Mesothelial cell of epicardium (in vitro differentiated cells): ENCODE measurements at places on chromosomes 1 and 21. TPM values are rescaled to one million over a fixed set of nuclear protein-coding genes. Genes with fewer than 3 reads are reported as not detected.

C1orf115 gene
- total RNA-seq = 1.4 to 1.8 TPM (median 1.7 TPM) in 3 replicates

ERRFI1 gene
- total RNA-seq = 124 to 134 TPM (median 130 TPM) in 3 replicates

SH2D5 gene
- total RNA-seq = 0.45 to 0.90 TPM (median 0.49 TPM) in 3 replicates

GPR161 gene
- 34.6 to 36.4 TPM (median 35.1 TPM) in 3 replicates for total RNA-seq

RNU1-3 gene
- total RNA-seq = 3,774 to 3,945 TPM (median 3,937 TPM) in 3 replicates

MTARC2 gene
- total RNA-seq = 10.7 to 12.5 TPM (median 12.2 TPM) in 3 replicates

PLEKHN1 gene
- 33.6 to 36.0 TPM (median 34.4 TPM) in 3 replicates for total RNA-seq

FCGR2B gene
- total RNA-seq = not detected in 3 replicates

SNIP1 gene
- 22.9 to 27.1 TPM (median 23.7 TPM) in 3 replicates for total RNA-seq

CALML6 gene
- 1.6 to 2.7 TPM (median 1.9 TPM) in 3 replicates for total RNA-seq

TMPRSS3 gene
- total RNA-seq = not detected in 3 replicates

LCE1A gene
- not detected in 3 replicates for total RNA-seq

STIL gene
- total RNA-seq = 10.2 to 12.4 TPM (median 12.3 TPM) in 3 replicates

EDEM3 gene
- total RNA-seq = 25.4 to 32.4 TPM (median 26.7 TPM) in 3 replicates

ADGRL2 gene
- total RNA-seq = 81.5 to 89.8 TPM (median 83.4 TPM) in 3 replicates

SPTA1 gene
- total RNA-seq = 0.88 to 1.4 TPM (median 1.1 TPM) in 3 replicates

SPATA17 gene
- 1.5 to 2.9 TPM (median 2.3 TPM) in 3 replicates for total RNA-seq

TRABD2B gene
- total RNA-seq = 5.8 to 6.2 TPM (median 6.0 TPM) in 3 replicates

GPX7 gene
- total RNA-seq = 57.7 to 62.6 TPM (median 61.8 TPM) in 3 replicates

MYOM3 gene
- total RNA-seq = 0.11 to 0.29 TPM (median 0.13 TPM) in 3 replicates

GPR52 gene
- 1.7 to 2.2 TPM (median 2.0 TPM) in 3 replicates for total RNA-seq

IL23R gene
- total RNA-seq = 0.09 TPM in 1 of 3 replicates, not detected in the others

TRIM67 gene
- total RNA-seq = 0.04 to 0.09 TPM (median 0.07 TPM) in 3 replicates

HAO2 gene
- 0.16 to 0.27 TPM in 2 of 3 replicates, not detected in the other for total RNA-seq

AIM2 gene
- 0.27 to 0.96 TPM (median 0.61 TPM) in 3 replicates for total RNA-seq

AADACL3 gene
- total RNA-seq = not detected in 3 replicates

CD5L gene
- total RNA-seq = not detected in 3 replicates

FAM72C gene
- 1.4 to 2.0 TPM (median 1.7 TPM) in 3 replicates for total RNA-seq

CCDC24 gene
- total RNA-seq = 12.3 to 13.8 TPM (median 12.4 TPM) in 3 replicates

IRF6 gene
- total RNA-seq = 38.1 to 43.1 TPM (median 39.9 TPM) in 3 replicates

AHCTF1 gene
- total RNA-seq = 35.1 to 40.2 TPM (median 38.7 TPM) in 3 replicates

REG4 gene
- 0.16 to 0.29 TPM in 2 of 3 replicates, not detected in the other for total RNA-seq

DNALI1 gene
- 12.5 to 15.7 TPM (median 14.9 TPM) in 3 replicates for total RNA-seq

FHL3 gene
- total RNA-seq = 46.1 to 50.6 TPM (median 46.2 TPM) in 3 replicates

CCNL2 gene
- total RNA-seq = 396 to 423 TPM (median 405 TPM) in 3 replicates

LHX8 gene
- 0.20 to 0.36 TPM (median 0.20 TPM) in 3 replicates for total RNA-seq

FASLG gene
- not detected in 3 replicates for total RNA-seq

UBE4B gene
- total RNA-seq = 61.3 to 64.5 TPM (median 63.7 TPM) in 3 replicates

MSH4 gene
- total RNA-seq = 0.27 to 0.29 TPM (median 0.27 TPM) in 3 replicates

RAB7B gene
- total RNA-seq = 1.3 to 1.5 TPM (median 1.4 TPM) in 3 replicates

TNFRSF25 gene
- 38.9 to 41.6 TPM (median 39.4 TPM) in 3 replicates for total RNA-seq

SLC44A3 gene
- 9.2 to 13.2 TPM (median 11.2 TPM) in 3 replicates for total RNA-seq

KCNT2 gene
- total RNA-seq = 25.6 to 26.4 TPM (median 26.0 TPM) in 3 replicates

PTPRU gene
- 143 to 151 TPM (median 145 TPM) in 3 replicates for total RNA-seq
